Hair follicle dermal papilla cell (primary cell): ENCODE measurements at places on chromosomes 2 and 18. TPM values are rescaled to one million over a fixed set of nuclear protein-coding genes. Genes with fewer than 3 reads are reported as not detected.

The PRKAG3 gene
- total RNA-seq: 0.16 TPM in 1 of 2 replicates, not detected in the other

The ATP6V1C2 gene
- not detected in 2 replicates for total RNA-seq

The CIDEA gene
- not detected in 2 replicates for total RNA-seq

The CAPN13 gene
- total RNA-seq: not detected in 2 replicates

The DQX1 gene
- total RNA-seq: 0.16 TPM in 1 of 2 replicates, not detected in the other

The HOXD1 gene
- total RNA-seq: 1.9 and 2.9 TPM in 2 replicates

The PLB1 gene
- total RNA-seq: 1.8 and 2.6 TPM in 2 replicates

The DES gene
- total RNA-seq: 1.9 and 2.6 TPM in 2 replicates

The AKAIN1 gene
- not detected in 2 replicates for total RNA-seq

The GPR39 gene
- 14.1 and 15.3 TPM in 2 replicates for total RNA-seq

The SERPINB13 gene
- not detected in 2 replicates for total RNA-seq

The FAM228A gene
- total RNA-seq: 0.24 and 0.32 TPM in 2 replicates

The OTOF gene
- under 0.01 TPM in 1 of 2 replicates, not detected in the other for total RNA-seq

The SPATA3 gene
- not detected in 2 replicates for total RNA-seq

The KCNG2 gene
- not detected in 2 replicates for total RNA-seq

The SP140 gene
- 1.2 TPM in 1 of 2 replicates, not detected in the other for total RNA-seq

The TTN gene
- under 0.01 and 0.12 TPM in 2 replicates for total RNA-seq

The RBKS gene
- total RNA-seq: 1.3 TPM in 2 replicates

The ANKRD30B gene
- total RNA-seq: 0.24 TPM in 1 of 2 replicates, not detected in the other

The FOXD4L1 gene
- total RNA-seq: 0.12 and 0.32 TPM in 2 replicates

The CRACDL gene
- 0.12 and 0.16 TPM in 2 replicates for total RNA-seq

The COLEC12 gene
- 297 and 345 TPM in 2 replicates for total RNA-seq

The ABCB11 gene
- total RNA-seq: under 0.01 TPM in 1 of 2 replicates, not detected in the other

The CNTNAP5 gene
- total RNA-seq: 0.12 and 0.16 TPM in 2 replicates

The TTR gene
- 0.61 TPM in 1 of 2 replicates, not detected in the other for total RNA-seq

The PLGLB2 gene
- total RNA-seq: 1.3 and 2.8 TPM in 2 replicates

The MAP3K19 gene
- total RNA-seq: not detected in 2 replicates

The STRADB gene
- total RNA-seq: 33.4 and 40.3 TPM in 2 replicates

The LIMS2 gene
- 11.2 and 16.2 TPM in 2 replicates for total RNA-seq

The MYOM1 gene
- 0.32 and 0.36 TPM in 2 replicates for total RNA-seq

The FHOD3 gene
- total RNA-seq: 20.6 and 23.5 TPM in 2 replicates

The FAP gene
- 195 and 205 TPM in 2 replicates for total RNA-seq

The ST6GAL2 gene
- 0.49 and 1.6 TPM in 2 replicates for total RNA-seq

The SLC38A11 gene
- total RNA-seq: 0.12 and 0.32 TPM in 2 replicates

The ACKR3 gene
- 17.8 and 27.7 TPM in 2 replicates for total RNA-seq

The SRD5A2 gene
- total RNA-seq: 2.9 and 11.4 TPM in 2 replicates

The FBXO41 gene
- total RNA-seq: 1.3 and 1.5 TPM in 2 replicates

The REG3A gene
- not detected in 2 replicates for total RNA-seq

The KCNIP3 gene
- 25.6 and 26.0 TPM in 2 replicates for total RNA-seq

The ALKAL2 gene
- not detected in 2 replicates for total RNA-seq

The NEU4 gene
- total RNA-seq: not detected in 2 replicates

The DTNA gene
- total RNA-seq: 7.5 and 8.7 TPM in 2 replicates

The IL1B gene
- total RNA-seq: 0.36 and 0.97 TPM in 2 replicates

The SAG gene
- not detected in 2 replicates for total RNA-seq

The FAM228B gene
- total RNA-seq: 8.0 and 10.1 TPM in 2 replicates

The EFR3B gene
- total RNA-seq: 0.16 and 0.49 TPM in 2 replicates

The EFHD1 gene
- 1.1 and 1.9 TPM in 2 replicates for total RNA-seq

The TUBA3E gene
- not detected in 2 replicates for total RNA-seq

The MPHOSPH10 gene
- total RNA-seq: 18.3 and 18.7 TPM in 2 replicates

The ATP6V1B1 gene
- total RNA-seq: 1.1 and 2.1 TPM in 2 replicates

The ESPNL gene
- 0.61 and 3.6 TPM in 2 replicates for total RNA-seq

The C18orf32 gene
- total RNA-seq: 9.9 and 13.2 TPM in 2 replicates

The SERPINB3 gene
- total RNA-seq: not detected in 2 replicates

The TMEM247 gene
- total RNA-seq: not detected in 2 replicates

The NEUROD1 gene
- total RNA-seq: not detected in 2 replicates

The RBM44 gene
- total RNA-seq: 0.36 and 0.49 TPM in 2 replicates
